Upper lobe of left lung (tissue), 6 donors: ENCODE measurements at places on chromosomes 1 and 21.
A peak's percentile ranks its signal among the peaks of the same experiment; 100 is the strongest.

DNA sequence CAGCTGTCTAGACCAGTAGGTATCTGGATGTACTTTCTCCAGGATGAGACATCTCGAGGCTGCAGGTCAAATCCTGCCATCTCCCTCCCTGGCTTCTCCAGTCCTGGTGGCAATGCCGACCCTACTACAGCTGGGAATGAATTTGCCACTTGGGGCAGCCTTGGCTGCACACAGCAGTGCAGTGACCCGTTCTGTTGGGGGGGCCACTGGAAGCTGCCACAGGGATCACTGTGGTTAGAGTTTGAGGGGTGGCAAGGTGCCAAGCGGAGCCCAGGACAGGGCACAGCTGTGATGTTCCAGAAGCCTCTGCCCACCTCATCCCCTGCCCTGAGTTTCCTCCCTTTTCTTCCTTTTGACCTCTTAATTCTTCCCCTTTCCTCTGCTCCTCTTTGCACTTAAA is 17.1 kb downstream of the COL6A2 start:
- DNase-seq = peak; percentile 2

DNA sequence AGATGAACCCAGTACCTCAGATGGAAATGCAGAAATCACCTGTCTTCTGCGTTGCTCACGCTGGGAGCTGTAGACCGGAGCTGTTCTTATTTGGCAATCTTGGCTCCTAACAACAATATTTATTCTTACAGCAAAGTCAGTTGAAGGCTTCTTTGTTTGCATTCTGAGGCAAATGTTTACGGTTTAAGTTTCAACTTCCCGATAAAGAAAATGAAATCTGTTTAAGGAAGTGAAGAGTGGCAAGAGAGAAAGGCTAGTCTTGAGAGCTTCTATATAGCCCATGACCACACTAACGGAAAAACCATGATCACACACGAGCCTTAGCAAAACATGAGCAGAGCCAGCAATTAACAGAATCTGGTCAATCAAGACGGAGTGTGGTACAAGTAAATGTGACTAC is 122.6 kb upstream of the ZNHIT6 start:
- DNase-seq = no peak

DNA sequence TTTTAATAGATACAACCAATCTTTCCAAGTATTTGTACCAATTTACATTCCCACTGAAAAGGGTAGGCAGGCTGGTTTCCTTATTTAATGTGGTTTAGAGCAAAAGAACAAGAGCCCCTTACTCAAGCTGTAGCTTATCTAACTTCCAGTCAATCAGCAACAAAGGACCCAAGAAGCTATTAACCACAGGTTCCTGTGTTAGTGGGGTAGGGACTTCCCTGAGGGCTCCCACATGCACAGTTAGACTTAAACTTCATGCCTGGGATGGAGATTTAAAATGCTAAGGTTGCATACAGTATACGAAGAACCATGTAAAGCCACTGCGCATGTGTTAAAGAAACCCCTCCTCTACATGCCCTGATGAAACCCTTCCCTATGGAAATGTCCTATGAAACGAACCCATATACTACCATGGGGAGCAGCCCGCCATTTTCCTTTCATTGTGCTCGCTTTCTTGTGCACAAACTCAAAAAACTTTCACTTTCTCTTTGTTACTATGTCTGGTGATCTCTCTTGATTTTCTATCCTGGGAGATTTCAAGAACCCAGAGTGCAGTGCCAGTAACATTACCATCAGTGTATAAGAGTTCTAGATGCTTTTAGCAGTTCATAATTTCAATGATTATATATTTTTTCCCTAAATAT is 23.3 kb upstream of the ST6GALNAC5 start:
- DNase-seq = no peak

DNA sequence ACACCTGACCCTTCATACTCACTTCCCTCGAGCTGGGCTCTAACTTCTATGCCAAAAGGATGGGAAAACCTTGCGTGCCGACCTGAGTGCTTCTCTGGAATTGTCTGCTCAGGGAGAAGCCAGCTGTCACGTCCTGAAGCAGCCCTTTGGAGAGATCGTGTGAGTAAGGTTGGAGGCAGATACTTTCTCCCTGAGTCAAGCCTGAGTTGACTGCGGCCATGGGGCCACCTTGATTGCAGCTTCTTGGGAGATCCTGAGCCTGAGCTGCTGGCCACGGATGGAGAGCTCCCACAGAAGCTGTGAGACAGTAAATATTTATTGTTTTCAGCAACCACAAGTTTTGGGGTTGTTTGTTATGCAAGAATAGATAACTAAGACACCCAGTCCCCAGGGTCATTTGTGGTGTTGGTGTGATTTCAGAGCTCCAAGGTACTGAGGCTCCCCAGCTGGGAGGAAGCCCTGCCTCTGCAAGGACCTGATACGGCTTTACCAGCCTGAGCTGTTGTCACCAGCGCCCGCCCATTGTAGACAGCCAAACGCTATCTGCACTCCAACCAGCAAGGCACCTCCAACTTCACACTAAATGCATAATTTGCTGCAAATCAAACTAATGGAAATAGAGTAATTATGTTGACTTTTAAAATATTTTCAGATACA is 531.6 kb downstream of the PTPRU start:
- DNase-seq = no peak

- DNase-seq = no peak
These were observed 9.5 kb upstream of the CLIC4 start for GRCh38 chr1:24735509-24736375.

GRCh38 chr1:151976858-151977257 is 16.8 kb downstream of the S100A10 start:
- DNase-seq = no peak

DNA sequence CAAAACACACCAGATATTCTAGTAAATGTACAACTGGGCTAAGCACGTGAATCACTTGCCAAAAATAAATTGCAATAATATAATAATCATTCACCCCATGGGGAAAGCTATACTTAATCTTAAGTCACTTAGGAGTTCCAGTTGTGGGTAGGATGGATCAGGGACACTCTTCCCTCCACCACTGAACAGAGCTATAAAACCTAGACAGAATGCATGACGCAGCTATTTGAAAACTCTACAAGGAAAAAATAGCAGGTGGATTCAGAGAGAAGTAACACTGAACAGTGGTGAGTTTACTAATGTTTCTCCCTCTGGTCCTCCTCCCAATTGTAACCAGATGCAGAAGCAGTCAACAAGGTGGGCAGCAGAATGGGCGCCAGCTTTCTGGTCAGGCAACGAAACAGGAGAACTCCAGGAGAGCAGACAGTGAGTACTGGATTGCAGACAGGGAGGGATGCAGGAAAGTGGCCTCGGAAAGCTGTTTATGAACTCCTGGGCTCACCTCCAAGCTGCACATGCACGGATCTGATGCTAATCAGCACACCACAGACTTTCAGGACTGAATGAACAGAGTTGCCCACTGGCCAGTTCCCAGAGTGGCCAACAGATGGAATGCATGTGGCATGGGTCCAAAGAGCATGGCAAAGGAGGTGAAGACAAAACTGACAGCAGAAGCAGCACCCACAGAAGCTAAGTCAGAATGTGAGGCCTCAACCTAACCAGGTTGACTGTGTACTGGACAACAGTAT is 41.4 kb downstream of the TARBP1 start:
- DNase-seq = no peak

GRCh38 chr21:35616090-35616489 is 444.2 kb downstream of the SETD4 start:
- no peak for DNase-seq
